ENCODE measurements at places on chromosomes 2 and 18.

DNA sequence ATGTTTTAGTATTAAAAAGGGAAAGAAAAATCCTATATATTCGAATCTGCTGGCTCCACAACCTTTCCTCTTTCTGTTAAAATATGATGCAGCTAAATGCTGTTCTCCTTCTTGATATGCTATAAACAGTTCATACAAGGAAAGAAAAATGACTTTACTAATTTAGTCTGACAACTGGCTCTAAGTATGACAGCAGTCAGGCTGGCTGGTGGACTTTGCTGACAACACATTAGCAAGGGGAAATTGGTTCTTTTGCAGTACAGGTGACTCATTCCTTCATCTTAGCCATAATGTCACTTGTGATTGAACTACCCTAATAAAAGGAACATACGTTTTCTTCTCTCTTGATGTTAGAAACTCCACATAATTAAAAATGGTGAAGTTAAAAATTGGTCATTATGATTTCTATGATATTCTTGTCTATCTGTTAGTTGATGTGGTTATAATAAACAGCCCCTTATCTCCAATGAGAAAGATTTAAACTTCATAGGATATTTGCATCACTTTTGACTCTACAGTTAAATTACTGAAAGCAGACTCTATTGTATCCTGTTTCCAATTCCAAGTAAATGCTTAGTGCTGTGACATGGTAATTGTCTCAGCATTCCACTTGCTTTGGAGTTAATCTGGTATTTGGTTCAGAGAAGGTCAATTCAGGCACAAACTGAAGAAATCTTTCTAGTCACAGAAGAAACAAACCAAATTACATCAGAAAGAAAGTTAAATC, 315.3 kb upstream of the GULP1 start:
- DNase-seq = no peak

DNA sequence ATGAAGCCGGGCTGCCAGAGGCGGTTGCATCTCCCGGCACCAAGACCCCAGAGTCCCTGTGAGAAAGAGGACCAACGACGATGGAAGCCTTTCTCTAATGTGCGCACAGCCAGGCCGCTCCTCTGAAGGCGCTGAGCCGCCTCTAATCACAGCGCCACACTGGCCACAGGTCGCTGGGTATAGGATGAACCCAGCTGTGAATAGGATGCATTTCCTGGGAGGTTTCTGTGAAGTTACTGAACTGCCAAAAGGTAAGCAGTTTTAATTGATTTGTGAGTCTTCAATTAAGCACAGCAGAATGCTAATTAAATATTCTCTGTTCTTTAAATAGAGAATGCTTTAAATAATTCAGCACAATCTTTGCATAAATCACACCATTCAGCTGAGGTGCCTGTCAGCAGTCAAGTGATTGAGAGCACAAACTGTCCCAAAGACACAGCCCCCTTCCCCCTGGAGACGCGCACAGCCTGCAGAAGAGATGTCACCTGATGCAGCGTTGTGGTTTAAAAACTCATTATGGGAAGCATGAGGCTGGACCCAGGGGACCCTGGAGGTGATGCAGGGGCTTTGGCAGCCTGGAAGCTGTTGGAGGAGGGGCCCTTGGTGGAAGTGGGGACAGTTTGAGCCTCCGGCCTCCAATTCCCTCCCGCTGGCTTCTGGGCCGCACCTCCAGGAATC, 98.1 kb downstream of the RTP5 start:
- no peak for DNase-seq

GRCh38 chr18:26424428-26425147, 123.8 kb downstream of the KCTD1 start:
- no peak for DNase-seq

DNA sequence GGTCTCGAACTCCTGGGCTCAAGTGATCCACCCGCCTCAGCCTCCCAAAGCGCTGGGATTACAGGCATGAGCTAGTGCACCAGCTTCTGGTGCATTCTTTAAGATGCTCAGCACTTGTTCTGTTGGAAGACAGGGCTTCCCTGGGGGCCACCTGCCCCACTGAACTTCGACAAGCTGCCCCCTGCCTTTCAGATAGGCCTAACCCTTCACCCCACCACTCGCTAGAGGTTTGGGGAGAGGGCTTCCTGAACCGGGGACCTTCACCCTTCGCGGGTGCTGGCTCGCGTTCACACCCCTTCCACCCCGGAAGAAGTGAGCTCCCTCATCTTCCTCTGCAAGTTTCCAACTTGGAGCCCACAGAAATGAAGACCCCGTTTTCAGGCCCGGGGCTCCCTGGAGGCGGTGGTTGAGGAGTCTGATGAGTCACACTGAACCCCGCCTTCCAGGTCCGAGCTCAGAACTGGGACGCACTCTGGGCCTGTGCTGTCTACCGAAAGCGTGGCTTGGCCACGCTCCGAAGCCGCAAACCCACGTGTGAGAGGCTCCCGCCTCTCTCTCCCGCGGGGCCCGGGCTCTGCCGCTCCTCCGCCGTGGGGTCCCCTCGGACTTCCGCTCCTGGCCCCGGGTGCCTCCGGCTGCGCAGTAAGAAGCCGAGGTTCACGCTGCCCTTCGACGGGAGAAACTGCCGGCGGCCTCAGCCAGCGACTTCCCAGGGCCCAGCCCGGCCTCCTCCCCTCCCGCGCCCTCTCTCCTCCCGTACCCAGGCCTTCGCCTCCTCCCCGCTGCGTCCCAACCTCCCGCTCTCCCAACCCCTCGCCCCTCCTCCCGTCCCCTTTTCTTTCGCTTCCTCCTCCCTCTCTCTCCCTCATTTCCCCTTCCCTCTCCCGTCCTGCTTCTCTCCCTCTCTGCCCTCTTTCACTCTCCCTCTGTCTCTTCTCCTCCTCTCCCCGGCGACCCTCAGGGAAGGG, 47.5 kb upstream of the SP3 start:
- DNase-seq = no peak

DNA sequence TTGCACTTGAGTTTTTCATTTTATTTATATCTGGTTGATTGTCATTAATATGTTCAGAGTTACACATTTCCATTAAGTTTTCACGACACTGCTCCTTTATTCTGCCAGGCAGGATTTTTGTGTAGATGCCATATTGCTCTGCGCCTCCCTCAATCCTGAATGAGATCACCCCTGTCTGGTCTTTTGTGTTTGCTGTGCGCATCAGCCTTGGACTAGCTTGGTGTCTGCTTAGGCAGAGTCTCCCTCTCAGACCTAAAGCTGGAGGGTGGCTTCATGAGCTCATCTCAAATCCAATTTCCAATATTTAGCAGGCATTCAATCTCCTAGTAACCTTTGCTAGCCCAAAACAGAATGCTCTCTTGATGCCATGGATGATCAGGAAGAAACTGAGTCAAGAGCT, 137.4 kb downstream of the SMAD7 start:
- DNase-seq = no peak

- DNase-seq = no peak
These were observed 67.7 kb downstream of the CTAGE1 start for GRCh38 chr18:22349966-22350365.

DNA sequence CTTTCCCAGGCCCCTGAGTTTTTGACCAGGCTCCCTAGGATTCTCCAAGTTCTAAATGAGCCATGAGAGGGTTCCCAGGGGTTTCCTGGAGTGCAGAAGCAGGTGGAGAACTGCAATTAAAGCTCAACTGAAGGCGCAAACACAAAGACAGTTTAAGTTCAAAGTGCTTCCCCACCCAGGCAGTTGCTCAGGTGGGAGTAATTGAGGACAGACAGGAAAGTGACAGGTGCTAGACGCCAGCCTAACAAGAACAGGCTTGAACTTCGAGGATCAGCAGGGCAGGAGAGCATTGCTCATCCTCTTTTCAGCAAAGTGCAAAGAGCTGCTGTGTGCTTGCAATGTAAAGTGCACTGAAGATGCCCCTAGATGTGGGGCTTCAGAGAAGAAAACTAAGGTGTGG, 77.2 kb upstream of the ST8SIA3 start:
- DNase-seq = no peak

DNA sequence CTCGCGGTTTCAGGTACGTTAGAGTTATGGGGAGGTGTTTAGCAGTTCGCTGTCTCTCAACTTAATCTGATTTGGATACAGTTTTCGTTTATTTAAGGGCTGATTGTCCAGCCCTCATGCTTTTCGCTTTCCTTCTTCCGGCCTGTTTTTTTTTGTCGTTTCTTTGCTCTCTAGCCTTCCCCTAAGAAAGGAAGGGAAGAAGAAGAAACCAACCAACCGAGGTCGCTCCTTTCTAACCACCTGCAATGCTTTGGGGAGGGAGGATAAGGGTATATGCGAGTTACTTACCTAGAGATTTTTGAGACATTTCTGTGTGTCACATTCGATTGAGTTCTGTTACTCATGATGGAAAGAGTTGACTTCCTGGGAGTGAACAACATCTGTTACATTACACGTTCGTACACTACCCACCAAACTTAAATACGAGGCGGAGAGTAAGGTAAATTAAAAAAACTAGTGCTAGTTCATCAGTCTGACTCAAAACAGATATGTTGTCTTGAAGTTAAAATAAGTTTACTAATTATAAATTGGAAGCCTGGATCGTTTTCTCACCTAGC, 918 bp downstream of the EIF5B start:
- no peak for DNase-seq

DNA sequence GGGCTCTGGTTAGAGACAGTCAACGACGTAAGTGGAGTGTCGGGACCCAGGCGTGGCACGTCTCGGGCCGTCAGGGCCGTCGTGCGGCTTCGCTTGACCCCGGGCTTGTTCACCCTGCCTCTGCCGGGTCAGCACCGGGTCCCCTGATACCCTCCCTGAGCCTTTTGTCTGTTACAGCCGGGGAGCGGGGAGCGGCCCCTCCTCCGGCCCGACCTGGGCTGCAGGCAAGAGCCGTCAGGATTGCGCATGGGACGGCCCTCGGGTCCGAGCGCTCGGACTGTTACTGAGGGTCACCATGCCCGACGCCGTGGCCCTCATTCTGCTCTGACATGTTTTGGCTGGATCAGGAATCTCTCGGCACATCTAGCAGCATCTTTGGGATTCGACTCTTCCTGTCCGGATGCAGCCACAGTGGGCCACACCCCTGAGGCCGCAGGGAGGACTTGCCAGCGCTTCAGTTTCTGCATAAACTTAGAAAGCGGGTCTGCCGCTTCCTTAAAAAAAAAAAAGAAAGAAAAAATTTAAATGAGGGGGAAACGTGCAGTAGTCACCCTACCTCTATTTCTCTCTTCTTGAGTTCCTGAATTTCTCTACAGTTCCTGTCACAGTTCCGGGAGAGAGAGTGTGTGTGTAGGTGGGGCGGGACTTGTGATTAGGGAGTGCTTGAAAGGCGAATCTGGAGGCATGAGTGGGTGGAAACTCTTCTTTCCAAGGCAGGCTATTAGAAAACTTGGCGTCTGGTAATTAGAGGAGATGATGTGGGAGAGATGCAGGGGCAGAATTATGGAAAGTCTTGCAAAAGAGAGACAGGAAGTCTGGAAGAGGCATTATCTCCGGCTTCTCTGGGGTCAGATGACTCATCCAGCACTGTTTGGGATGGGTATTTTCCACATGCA, 909 bp downstream of the TMEM87B start:
- peak; percentile 60 for DNase-seq

- DNase-seq = peak; percentile 59
These were observed 89.6 kb downstream of the ACAA2 start for GRCh38 chr18:49723648-49724180.

DNA sequence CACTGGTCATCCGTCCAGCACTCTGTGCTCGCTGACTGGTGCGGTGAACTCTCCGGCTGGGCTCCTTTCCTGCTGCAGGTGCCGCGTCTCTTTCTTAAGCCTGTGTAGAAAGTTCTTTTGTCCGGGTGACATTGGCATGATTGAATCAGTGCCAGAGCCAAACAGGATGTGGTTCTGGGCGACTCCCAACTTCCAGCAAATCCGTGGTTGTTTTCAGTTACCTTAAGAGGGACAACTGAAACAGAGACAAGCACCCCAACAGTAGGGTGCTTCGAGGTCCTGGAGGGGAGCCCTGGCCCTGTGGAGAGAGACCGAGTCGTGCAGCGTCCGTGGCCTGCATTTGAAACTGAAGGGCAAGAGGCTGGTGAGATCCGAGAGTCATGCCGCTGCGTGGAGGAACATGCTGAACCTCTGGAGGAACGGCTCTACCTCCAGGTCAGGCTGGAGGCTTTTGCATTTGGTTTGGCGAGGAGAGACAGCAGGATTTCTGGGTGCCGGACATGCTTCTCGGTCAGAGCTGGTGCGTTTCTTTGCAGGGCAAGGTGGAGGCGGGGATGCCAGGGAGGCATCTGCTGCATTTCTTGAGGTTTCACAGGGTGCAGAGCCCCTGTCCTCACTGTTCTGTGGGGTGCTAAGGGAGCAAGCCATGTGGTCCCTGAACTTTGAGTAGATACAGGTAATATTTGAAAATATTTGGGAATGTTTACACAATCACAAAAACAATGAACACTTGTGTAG, 26.8 kb downstream of the SH3BP4 start:
- peak; percentile 65 for DNase-seq

GRCh38 chr2:234459401-234460009, 37.4 kb downstream of the ARL4C start:
- no peak for DNase-seq

GRCh38 chr2:26792720-26793119, 6.9 kb downstream of the CENPA start:
- no peak for DNase-seq

GRCh38 chr2:96949701-96950350, 36.6 kb downstream of the FAM178B start:
- DNase-seq = no peak

DNA sequence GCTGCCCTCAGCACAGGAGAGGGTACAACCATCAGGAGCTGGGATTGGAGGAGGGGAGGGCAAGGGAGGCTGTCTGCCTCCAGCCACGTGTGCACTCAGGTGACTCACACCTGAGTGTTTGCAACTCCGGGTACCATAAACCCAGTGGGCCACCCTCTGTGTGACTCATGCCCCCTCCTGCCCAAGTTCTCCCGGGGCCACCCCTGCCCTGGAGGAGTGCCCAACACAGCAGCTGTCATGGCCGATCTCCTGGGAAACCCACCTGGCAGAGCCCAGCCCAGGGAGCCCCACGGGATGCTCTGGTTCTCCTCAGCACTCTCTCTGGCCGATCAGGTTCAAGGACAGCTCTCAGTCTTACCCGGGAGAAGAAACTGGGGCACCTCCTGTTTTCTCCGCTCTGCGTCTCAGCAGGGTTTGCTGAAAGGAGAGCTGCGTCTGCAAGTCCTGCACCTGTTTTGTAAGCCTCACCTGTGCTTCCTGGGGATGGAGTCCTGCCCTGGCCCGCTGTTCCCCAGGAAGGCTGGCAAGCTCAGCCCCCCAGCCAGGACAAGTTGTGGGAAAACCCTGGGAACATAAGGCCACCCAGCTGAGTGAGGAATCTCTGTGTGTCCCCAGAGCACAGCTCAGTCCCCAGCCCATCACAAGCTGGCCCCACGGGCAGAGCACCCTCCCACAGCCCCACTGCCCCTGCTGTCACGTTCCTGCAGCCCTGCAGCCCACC, 44.0 kb upstream of the UBE2F start:
- peak; percentile 55 for DNase-seq

GRCh38 chr2:24576617-24577016, 85.6 kb downstream of the NCOA1 start:
- DNase-seq = no peak

DNA sequence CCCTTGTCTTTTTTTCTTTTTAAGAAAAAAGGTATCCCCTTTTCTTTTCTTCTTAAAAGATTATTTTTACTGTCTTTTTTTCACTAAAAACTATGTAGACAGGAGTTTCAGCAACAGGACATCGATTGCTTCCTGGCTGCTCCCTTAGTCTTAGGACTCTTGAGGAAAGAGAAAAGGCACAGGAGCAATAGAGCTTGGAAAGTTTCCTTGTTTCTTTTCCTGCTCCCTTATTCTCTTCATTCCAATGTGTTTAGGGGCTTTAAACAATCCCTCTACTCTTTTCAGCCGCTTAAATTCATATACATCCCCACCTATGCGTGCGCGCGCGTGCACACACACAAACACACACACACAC, 225.9 kb upstream of the FBXO11 start:
- no peak for DNase-seq

- no peak for DNase-seq
These were observed 108.9 kb upstream of the ITGA4 start for GRCh38 chr2:181348107-181348837.
